Glutamatergic neuron (in vitro differentiated cells): ENCODE measurements at places on chromosomes 2 and 18.

DNA sequence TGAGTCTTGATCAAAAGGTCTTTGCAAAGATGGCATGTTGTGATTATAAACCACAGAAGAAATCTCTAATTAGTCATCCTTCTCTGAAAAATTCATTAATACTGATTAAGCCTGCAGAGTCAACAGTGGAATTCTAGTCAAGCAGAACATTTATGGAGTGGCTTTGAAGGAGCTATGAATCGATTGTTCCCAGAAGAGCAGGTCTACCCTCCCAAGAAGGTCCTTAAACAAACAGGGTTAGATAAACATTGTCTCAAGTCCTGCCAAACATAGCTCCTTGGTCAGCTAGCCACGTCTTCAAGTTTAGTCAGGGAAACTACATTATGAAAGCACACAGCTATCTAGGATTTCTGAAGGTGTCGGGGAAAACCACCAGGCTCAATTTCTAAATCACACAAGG, 88.9 kb downstream of the ITGA4 start:
- no peak for DNase-seq

DNA sequence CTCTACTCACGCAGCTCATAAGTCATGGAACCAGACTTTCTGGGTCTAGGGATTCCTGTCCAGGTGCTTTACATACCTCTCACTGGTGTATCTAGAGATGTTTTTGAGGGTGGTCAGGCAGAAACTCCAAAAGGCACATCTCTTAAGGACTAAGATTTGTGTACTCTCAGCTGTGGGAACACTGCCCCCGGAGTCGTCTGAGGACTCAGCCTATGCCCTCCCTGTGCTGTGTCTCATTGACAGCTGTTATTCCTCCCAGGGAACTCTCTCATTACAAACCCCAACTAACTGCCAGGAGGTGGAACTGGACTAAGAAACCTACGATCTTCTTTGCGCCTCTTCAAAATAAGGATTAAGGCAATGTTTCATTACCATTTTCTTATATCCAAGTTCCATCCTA, 293.9 kb upstream of the DLGAP1 start:
- no peak for DNase-seq

DNA sequence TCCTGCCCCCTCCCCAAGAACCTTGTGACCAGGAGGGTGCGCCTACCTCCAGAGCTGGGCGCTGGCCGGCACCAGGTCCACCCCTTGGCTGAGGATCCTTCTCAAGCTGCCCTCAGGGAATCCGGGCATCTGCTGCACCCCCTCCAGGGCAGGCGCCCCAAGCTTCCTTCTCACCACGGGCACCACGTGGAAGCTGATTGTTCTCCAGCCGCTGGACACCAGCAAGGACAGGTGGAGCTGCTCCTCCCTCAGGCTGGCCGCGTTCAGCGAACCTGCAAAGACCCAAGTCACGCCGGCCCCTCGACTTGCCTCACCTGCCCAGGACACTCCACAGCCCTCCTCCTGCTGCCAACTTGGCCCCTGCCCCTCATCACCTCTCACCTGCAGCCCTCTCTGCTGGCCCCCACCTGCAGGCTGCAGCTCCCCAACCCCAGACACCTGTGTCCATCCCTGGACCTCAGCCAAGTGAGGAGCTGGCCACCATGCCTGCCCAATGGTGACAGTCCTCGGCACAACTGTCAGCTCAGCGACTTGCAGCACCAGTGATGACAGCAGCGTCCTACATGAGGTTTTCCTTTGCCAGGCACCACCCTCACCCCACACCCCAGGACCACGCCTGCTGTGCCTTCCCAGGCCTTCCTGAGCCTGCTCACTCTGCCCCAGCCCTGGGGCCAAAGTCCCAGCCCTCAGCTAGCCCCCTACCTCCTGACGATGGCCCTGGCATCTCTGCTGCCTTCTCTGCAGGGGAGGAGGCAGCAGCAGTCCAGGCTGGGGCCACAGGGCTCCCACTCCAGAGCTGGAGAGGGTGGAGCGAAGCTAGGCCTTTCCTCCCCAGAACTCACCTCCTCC, 4.2 kb downstream of the MAB21L4 start:
- no peak for DNase-seq

DNA sequence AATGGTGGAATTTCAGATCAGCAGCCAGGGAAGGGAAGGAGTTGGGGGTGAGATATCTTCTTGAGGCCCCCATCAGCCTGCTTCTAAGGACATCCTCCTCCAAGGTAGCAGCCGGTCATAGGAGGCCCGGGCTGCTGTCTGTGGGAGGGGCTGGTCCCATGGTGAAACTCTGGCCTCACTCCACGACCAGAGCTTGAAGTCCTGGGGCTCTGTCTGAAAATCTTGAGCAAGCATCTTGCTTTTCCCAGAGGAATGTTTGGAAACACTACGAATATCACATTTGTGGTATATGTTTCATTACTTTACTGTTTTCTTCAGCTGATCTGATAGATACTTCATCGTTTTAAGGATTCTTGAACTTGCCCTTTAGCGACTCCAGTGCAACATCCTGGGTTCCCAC, 103.7 kb downstream of the CTAGE1 start:
- DNase-seq, result no peak

DNA sequence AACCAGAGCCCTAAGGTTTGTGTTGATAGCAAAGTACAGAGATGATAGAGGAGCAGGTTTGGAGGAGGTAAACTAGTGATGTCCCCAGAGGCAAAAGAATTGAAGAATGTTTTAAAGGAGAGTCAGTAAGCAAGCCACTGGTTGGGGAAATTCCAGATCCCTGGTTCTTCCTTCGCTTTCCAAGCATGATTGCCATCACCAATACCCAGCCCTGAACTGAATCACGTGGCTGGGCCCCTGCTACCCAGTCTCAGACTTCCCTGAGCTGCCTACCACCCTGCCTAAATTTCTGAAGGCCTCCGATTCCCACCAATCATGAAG, 310.8 kb upstream of the STON1 start:
- no peak for DNase-seq

DNA sequence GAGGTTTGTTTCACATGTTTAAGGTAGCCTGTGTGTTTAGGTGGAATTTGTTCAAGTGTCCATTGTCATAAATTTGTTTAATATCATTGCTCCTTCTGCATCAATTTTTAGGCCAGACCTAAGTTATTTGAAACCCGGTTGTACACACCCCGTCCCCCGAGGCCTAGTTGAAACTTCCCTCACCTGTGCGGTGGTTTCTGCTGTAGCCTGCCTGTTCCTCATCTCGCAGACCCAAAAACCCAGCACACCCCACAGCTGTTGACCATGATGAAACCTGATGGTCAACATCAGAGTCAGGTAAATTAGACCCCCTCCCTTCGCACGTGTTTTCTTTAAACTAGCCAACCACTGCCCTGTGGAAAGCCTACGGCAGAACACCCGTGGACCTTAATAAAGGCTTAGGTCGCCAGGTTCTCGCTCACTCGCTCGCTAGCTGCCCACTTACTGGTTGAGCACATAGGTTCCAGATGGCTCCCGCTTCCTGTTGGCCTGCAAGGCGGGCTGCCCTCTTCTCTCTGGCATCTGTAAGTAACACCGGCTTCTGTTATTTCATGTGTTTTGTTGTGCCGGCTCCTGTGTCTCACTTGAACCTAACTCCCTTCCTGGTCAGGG, 64.4 kb downstream of the EML6 start:
- DNase-seq, result no peak

- peak; percentile 70 for DNase-seq
Observed at GRCh38 chr18:12391487-12392165, 14.6 kb upstream of the AFG3L2 start.

DNA sequence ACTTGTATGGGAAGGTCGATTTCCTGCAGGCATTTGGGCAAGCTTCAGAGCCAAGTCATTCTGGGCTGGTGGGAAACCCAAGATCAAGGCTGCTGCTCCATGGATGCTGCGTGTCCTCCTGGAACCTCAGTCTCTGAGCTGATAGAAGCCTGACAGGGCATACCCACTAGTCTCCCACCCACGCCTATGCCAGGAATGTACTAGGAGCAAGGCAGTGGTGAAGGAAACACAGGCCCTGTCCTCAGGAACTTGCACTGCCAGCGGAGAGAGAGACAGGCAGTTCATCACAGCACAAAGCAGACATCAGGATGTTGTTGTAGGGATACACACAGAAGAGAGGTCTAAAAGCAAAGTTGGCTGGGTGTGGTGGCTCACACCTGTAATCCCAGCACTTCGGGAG, 84.2 kb downstream of the PLB1 start:
- no peak for DNase-seq

DNA sequence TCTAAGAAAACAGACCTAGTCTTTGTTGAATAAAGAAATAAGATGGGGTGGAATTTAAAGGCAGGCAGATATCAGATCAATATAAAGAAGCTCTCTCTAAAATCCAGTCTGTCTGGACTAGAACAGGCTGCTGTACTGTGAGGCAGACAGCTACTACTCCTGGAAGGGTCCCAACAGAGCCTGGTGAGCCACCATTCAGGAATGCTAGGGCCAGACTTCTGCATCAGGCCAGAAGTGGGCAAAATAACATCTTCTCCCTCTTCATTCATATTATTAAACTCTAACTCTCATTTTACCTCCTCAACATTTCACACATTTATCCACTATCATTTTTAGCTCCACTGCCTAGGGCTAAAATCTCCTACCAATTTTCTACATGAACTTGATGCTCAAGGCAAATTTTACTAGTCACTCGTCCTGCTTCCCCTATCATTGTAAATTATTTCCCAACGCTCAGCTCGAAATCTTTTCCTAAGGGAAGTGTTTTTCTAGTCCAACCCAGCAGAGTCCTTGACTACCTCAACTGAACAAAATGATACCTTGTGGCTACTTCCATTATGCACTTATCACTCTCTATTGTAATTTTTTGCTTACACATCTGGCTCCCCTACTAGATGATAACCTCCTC, 45.2 kb upstream of the GLS start:
- no peak for DNase-seq

DNA sequence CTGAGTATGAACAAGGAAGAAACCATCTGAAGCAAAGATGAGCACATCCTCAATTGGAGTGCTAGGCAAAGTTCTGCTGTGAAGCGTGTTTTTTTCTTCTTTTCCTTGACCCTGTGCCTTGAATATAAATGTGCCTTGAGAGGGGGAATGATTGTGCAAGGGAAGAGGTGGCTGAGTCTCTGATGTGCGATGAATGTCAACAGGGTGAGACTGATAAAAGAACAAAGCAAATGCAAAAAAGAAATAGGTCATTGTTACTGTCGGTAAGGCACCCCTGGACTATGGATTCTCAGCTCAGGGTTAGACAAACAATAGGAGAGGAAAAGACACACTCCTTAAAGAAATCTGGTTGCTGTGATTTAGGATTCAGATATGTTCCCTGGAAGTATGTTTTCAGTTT, 54.5 kb downstream of the HDHD2 start:
- no peak for DNase-seq

- no peak for DNase-seq
Observed at GRCh38 chr2:233121856-233122255, 61.7 kb downstream of the INPP5D start.

- DNase-seq, result no peak
Observed at GRCh38 chr2:71788186-71788525, 334.8 kb downstream of the DYSF start.

DNA sequence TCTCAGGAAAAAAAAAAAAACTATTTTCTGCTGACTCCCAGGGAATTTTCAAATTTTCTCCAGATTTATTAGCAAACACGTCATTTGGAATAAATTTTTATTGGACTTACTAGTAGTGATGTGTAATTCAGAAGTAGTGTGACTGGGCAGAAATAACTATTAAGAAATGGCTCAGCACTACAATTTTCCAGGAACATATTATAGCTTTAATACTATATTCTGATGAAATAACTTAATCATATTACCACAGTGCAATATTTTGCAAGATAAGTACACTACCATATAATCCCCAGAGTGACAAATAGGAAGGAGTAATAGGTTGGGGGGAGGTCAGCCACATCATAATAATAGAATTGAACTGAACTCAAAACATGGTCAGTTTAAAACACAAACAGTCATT, 19.7 kb upstream of the TNFAIP6 start:
- no peak for DNase-seq

DNA sequence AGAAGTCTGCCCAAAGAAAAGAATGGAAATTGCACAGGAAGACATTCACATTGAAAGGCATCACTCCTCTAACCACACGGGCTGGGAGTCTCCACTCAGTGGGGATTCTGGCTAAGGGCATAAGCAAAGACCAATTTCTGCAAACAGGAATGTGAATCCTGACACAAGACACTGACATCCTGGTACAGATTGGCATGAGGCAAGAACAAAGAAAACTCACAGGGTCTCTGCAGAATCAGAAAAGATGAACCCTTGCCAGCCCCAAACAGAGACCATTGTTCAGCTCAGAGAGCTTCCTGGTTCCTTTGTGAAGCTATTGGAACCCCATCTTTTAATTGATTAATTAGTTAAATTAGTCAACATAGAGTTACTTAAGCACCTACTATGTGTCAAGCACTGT, 82.3 kb downstream of the UPP2 start:
- DNase-seq, result no peak

GRCh38 chr2:227325839-227326195, 766 bp downstream of the MFF start:
- DNase-seq, result peak; percentile 64

- no peak for DNase-seq
Observed at GRCh38 chr2:200034816-200035215, 79.4 kb downstream of the MAIP1 start.

- DNase-seq, result no peak
Observed at GRCh38 chr2:238449241-238449640, 22.5 kb downstream of the ASB1 start.

DNA sequence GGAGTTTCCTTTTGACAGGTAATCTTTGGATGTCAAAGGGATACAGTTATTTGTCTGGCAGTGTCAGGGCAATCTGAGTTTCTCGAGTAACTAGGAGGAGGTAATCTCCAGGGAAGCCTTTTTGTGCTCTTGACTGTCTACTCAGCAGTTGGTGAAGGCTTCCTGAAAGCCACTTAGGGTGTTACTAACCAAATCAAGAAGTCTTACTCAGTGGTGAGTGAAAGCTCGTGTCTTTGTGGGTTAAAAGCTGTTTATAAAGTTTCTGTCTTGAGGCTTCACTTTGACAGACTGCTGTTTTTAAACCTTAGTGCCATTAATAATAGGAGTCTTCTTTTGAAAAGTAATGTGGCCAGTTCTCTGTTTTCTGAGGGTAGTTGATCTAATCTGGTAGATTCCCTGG, 1.7 kb downstream of the THSD7B start:
- no peak for DNase-seq

GRCh38 chr2:238320648-238321281, 447 bp downstream of the TRAF3IP1 start:
- DNase-seq, result peak; percentile 32

GRCh38 chr2:163878718-163879117, 142.9 kb upstream of the FIGN start:
- peak; percentile 62 for DNase-seq

DNA sequence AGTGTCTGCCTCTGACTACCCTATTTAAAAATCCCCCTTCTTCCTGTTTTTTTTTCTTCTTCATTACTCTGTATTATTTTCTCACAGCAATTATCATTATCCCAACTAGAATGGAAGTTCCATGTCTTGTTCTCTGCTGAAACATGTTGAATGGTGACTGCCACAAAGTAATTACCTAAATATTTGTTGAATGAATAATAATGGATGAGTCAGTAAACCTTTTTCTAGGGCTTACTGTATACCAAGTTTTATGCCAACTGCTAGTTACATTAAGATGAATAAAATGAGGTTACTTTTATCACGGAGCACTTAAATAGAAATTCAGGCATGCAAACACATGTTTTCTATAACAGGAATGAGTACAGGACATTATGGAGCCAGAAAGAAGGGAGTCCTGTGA, 490.6 kb downstream of the THSD7B start:
- no peak for DNase-seq

GRCh38 chr2:22290909-22291473, 1094.0 kb upstream of the KLHL29 start:
- no peak for DNase-seq

- no peak for DNase-seq
Observed at GRCh38 chr18:9454061-9454703, 21.1 kb upstream of the RALBP1 start.

- peak; percentile 81 for DNase-seq
Observed at GRCh38 chr2:109510136-109511028, 103.4 kb downstream of the SEPTIN10 start.
